A172 (cell line): ENCODE measurements at places on chromosomes 12 and 14. TPM values are rescaled to one million over a fixed set of nuclear protein-coding genes. Genes with fewer than 3 reads are reported as not detected.
A peak's percentile ranks its signal among the peaks of the same experiment; 100 is the strongest.

GRCh38 chr12:132114667-132115066 lies 29.5 kb downstream of the DDX51 start:
- DNase-seq: no peak

DNA sequence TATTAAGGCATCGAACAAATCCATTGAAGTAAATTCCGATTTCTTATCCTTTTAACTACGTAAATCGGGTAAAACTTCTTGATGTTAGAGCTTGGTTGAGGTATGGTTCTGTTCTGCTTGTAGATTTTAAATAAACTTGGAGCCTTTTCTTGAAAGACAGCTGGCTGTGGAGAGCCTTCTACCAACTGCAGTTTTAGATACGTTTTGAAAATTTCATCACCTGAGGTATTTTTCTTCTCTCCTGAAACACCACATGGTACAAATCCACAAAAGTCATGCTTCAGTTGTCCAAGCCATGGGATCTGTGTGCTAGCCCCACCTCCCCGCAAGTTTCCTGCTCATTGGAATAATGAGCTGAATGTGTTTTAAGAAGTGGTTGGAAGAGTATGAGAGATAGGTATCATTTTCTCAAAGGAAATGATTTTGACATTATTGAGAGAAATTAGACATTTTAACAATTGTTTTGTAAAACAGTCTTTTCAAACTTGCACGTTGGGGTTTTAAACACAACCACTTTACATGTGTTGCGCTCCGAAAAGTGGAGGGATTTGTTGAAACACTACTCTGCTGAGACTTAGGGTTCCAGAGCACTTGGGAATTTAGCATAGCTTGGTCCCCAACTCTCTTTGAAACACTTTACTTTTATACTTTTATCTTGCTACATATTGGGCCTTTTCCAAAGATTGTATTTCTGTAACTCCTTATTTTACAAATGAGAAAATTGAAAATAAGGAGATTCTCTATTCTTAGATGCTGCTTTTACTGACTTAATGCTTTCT lies 1.4 kb downstream of the PPM1A start:
- peak; percentile 2 for DNase-seq

Gene KLRC4
- not detected in 2 replicates for total RNA-seq

GRCh38 chr14:55074662-55075061 lies 23.2 kb downstream of the MAPK1IP1L start:
- DNase-seq: no peak

Gene SLC38A4
- total RNA-seq: 1.5 and 1.7 TPM in 2 replicates

DNA sequence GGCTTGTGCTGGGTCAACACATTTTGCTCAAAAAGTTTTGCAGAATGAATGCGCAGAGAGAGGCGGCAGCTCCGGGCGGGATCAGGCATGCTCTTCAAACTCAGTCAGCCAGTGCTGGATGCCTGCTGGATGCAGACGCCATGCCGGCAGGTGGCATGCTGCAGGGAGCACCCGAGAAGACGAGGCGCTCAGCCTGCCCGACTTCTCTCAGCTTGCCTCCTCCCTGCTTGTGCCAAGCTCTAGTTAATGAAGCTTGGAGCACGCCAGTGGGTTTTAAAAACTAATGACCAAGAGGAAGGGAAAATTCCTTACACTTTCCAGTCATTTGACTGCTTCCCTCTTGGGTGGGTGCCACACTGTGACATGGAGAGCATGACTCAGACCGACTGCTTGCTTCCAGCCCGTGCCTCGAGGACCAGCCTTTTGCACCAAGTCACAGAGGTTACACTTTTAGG lies 39.8 kb downstream of the SLC24A4 start:
- DNase-seq: peak; percentile 67

Gene RASAL1
- total RNA-seq: not detected in 2 replicates

- DNase-seq: peak; percentile 69
Observed at GRCh38 chr12:54032627-54033100, at the start of gene HOXC5. Gene HOXC5 (plus strand): TSS chr12:54033050. CDS start chr12:54033123, 73 bp downstream.

- no peak for DNase-seq
Observed at GRCh38 chr14:56224691-56225681, 106.8 kb downstream of the PELI2 start.

DNA sequence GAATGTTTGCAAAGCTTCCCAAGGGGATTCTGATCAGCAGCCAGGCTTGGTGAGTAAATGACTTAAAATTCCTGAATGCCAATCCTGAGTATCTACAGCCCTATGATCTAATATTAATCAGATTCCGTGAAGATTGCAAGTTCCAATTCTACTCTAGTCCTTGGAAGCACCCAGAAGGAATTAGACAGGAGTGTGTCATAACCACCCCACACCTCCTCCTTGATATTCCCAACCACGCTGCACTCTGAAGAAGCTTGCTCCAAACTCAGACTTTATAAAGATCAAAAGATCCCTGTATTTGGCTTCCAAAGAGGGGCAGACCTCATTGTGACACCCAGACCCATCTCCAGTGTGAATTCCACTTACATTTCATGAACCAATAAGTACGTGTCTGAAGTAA lies 306.0 kb downstream of the BCL11B start:
- no peak for DNase-seq

Gene RNFT2
- total RNA-seq: 10.9 and 23.0 TPM in 2 replicates

DNA sequence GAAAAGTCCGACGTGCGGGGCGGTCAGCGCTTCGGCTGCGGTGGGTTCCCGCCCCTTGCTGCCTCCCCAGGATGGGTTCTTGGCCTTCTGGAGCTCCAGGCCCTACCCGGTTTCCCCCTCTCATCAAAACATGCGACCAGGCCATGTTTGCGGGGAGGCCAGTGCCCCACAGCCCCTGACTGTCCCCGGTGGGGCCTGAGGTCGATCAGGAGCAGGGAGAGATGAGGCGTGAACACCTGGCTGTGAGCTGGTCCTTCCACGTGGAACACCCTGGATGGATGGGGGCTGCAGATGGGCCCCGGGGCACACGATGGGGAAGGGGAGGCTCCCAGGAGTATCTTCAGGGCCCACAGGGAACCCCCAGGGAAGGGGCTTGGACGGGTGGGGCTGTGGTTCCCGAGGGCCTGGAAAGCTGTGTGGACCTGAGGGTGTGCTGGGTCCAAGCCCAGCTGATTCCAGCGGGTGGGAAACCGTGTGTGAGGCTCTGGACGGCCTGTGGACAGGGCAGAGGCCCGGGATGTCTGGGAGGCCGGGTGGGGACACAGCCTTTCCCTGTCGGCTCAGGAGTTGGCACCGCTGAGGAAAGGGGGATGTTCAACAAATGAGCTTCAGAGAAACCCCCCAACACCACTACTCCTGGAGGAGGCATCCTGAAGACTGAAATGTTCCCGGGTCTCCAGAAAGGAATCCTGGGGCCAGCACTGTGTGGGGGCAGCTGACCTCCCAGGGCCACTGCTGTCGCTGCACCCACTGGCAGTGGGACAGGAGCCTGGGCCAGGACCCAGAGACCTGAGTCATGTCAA lies 187.0 kb upstream of the C14orf180 start:
- no peak for DNase-seq

GRCh38 chr12:76866726-76867125 lies 12.1 kb downstream of the CSRP2 start:
- no peak for DNase-seq

Gene CMA1
- not detected in 2 replicates for total RNA-seq

DNA sequence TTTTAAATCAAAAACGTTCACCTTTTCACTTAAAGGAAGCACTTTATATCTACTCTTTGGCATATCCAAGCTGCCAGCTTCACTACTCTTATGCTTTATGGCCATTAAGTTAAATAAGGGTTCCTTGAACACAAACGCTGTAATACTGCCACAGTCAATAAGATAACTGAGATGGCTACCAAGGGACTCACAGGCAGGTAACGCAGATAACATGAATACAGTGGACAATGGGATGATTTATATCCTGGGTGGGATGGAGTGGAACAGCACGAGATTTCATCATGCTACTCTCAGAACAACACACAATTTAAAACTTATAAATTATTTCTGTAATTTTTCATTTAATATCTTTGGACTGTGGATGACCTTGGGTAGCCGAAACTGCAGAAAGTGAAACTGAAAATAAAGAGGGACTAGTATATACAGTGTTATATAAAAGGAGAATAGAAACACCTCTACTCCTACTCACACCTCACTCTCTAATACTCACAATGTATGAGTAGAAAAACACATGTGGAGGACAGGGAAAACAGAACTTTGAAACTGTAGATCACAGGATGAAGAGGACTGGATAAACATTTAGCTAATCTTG lies 367.3 kb downstream of the C12orf50 start:
- peak; percentile 31 for DNase-seq

DNA sequence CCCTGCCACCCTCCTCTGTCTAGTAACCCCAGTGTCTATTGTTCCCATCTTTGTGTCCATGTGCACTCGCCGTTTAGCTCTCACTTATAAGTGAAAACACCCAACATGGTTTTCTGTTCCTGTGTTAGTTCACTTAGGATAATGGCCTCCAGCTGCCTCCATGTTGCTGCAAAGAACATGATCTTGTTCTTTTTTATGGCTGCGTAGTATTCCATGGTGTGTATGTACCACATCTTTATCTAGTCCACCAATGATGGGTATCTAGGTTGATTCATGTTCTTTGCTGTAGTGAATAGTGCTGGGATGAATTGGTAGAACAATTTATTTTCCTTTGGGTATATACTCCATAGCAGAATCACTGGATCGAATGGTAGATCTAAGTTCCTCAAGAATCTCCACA lies 51.0 kb upstream of the RFLNA start:
- no peak for DNase-seq

DNA sequence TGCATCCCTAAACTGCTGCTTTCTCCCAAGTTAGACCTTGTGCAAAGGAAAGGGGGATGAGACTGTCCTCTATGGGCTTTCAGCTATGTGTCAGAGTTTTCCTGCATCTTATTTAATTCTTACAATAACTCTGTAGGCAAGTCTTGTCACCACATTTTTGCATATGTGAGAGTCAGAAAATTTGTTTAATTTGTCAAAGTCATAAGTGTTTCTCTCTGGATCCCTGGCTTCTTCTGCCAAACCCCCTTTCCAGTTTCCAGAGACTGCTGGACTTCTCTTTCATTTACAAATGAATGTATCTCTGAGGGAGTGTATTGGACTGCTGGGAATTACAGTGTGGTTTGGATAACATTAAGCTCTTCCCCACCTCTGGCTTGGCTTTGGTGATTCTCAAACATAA lies 877.6 kb upstream of the SEL1L start:
- DNase-seq: no peak

GRCh38 chr14:36055681-36056225 lies 120.8 kb downstream of the PTCSC3 start:
- DNase-seq: peak; percentile 1

DNA sequence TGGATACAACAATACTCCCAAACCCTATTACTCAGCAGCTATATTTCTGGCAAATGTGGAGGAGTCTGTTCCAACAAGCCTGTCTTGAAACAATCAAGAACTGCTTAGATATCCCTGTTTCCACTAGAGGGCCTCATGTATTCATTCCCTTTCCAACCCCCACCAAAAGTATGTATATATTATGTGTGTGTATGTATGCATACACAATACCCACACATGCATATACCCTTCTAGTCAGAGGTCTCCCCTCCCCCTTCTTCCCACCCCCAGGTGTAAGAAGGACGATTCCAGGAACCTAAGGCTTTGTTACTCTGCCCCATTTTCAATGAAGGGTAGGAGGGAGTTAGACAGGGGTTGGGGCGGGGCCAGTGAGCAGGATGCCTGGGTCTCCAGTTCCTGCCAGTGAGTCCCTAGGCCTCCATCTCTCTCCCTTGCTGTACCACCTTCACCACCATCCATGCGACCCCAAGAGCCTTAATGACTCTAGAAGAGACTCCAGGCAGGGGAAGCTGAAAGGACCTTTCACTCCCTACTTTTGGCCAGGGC lies at the start of gene DGKA:
Gene DGKA (plus strand): TSS at position 392 of the 546 bp plus-strand sequence. CDS start 5,342 bp downstream, outside the sequence.
- peak; percentile 53 for DNase-seq

GRCh38 chr12:111361073-111361716 lies 7.7 kb downstream of the PHETA1 start:
- DNase-seq: no peak

- no peak for DNase-seq
Observed at GRCh38 chr12:131371401-131372170, 339.3 kb upstream of the SFSWAP start.

- DNase-seq: no peak
Observed at GRCh38 chr14:47022721-47023120, 371.1 kb upstream of the RPL10L start.

DNA sequence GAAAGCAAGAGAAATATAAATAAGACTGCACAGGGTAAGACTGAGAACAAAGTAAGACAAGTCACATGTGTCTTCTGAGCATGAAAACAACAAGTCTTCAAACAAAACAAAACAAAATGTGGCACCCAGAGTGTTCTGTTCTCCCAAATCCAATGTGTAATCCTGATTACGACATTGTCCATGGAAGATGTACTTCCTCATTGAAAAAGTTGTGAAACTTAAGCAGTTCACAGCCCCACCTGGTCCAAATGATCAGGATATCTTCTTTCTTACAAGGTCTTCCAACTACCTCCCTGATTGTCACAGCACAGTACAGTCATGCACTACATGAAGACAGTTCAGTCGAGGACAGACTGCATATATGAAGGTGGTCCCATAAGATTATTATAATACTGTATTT lies 23.3 kb upstream of the NEK9 start:
- DNase-seq: no peak

GRCh38 chr12:89156862-89157262 lies 195.4 kb downstream of the DUSP6 start:
- DNase-seq: peak; percentile 23

DNA sequence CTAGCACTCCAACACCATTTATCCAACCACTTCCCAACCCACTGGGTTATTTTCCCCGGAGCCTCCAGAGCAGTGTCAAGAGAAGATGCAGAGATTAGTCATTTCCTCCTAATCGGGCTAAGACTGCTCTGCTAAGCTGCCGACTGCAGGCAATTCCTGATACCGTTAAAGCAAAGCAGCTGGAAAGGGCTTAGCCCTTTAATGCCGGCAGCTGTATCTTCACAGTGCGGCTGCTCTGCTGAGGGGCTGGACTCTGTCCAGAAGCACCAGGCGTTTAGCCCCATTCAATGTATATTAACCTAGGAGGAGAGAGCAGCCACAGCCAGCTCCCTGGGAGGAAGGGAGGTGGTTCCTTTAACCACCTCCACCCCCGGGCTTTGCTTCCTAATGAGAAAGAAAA lies 11.1 kb downstream of the AQP6 start:
- peak; percentile 86 for DNase-seq

DNA sequence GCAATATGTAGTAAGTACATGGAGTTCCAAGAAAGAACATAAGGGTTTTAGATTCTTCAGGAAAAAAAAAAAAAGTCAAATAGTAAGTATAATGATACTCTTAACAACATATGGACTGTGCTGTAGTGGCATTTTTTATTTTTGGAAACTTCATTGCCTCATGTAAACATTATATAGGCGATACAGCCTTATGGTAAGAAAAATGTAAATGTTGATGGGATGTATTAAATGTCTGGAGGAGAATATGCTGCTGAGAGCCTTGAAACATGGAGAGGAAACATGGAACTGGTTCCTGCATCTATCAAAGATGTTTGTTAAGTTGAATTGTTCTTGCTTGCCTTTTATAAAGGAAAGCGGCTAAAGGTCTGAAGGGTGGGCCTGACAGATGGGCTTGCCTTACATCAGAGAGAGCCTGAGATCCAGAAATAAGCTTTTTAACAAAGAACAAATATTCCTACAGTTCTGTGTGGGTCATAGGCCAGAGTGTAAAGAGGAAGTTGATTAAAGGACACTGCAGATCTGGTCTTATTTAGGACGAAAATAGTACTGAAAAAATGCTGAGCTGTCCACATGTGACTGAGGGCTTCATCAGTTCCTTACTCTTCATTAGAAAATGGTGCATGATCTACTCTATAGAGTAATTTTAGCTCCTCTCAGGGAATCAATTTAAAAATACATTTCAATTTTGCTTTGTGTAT lies 448.1 kb upstream of the DCN start:
- DNase-seq: no peak

Gene OTUB2
- total RNA-seq: 0.53 and 1.2 TPM in 2 replicates

Gene CAPS2
- 3.8 and 4.8 TPM in 2 replicates for total RNA-seq

Gene IQSEC3
- not detected in 2 replicates for total RNA-seq

Gene AQP5
- 0.07 TPM in 1 of 2 replicates, not detected in the other for total RNA-seq

Gene FSCB
- total RNA-seq: not detected in 2 replicates

Gene FLRT2
- 3.6 and 11.5 TPM in 2 replicates for total RNA-seq
